ENCODE measurements at places on chromosomes 5 and 9.

GRCh38 chr9:113584428-113585084 lies 121.0 kb downstream of the RGS3 start:
- DNase-seq = no peak

GRCh38 chr5:124021066-124021641 lies 509.2 kb downstream of the CSNK1G3 start:
- no peak for DNase-seq

GRCh38 chr5:145495741-145496140 lies 339.4 kb downstream of the PRELID2 start:
- DNase-seq = no peak

DNA sequence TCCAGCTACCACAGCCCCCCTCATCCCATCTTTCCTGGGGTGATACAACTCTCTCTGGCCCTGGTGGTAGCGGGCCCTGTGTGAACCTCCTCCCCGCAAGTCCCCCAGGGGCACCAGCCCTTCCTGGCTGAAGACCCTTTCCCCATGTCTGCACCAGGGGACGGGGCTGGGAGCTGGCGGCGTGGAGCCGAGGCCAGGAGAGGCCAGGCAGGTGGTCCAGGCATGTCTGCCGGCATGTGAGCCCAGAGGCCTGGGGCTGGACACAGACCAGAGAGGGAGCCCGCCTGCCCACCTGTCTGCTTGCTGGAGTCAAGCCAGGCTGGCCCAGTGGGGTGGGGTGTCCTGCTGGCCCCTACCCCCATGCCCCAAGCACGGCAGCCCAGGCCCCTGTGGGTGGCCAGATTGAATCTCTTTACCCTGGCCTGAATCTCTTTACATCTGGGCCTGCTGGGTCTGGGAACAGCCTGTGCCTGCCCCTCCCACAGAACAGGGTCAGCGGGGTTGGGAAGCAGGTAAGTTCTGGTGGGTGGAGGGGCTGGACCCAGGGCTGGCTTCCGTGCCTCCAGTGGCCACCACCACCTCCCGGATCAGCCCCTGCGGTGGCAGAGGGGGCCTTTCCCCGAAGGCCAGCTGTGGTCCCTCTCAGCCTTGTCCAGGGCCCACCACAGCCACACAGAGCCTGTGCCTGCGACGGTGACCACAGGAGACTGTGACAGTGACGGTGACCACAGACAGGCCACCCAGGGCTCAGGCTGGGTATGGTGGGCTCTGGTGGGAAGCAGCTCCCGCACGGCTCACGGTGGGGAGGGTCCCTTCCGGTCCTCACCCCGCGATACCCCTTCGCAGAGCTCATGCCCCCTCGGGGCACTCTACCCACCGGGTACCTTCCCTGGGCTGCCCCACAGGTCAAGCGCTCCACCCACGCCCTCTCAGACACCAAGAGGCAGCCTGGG lies 7.1 kb downstream of the LCN12 start:
- DNase-seq = no peak

- DNase-seq = no peak
Observed at GRCh38 chr5:34009610-34010009, 1.8 kb upstream of the AMACR start.

DNA sequence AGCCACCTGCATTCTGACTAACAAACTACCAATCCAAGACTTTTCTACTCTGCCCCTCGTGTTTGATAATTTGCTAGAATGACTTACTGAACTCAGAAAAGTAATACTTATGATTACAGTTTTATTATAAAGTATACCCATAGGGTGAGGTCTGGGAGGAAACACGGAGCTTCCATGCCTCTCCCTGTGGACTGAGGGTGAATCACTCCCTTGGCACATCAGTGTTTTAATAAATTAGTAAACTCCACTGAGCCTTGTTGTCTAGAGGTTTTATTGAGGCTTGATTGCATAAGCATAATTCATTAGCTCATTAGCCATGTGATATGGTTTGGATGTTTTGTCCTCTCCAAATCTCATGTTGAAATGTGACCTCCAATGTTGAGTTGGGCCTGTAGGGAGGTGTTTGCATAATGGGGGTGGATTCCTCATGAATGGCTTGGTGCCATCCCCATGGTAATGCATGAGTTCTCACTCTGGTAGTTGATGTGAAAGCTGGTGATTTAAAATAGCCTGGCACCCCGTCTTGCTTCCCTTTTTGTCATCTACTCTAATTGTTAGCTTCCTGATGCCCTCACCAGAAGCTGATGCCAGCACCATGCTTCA lies 233.6 kb upstream of the TRPC7 start:
- DNase-seq = no peak

- no peak for DNase-seq
Observed at GRCh38 chr5:20224046-20224445, 236.0 kb upstream of the CDH18 start.

GRCh38 chr5:161713042-161713441 lies 27.5 kb downstream of the GABRA6 start:
- DNase-seq = no peak

DNA sequence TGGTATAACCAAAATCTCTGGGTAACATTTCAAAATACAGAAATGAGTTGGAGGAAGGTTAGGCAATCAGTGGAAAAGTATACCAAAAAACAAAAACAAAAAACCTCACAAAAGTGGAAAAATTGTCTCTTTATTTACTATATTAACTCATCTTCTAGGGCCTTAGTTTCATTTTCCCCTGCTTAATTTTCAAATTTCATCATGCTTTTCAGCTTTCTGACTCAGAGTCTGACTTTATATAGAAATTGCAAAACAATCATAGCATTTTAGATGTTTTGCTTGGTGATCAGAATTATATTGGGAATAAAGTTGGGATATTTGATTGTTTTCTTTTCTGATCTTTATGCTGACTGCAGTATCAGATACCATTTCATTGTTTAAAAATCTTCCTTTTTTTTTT lies 257.0 kb upstream of the PRR16 start:
- DNase-seq = no peak
